ENCODE measurements at places on chromosomes 1 and 21.

DNA sequence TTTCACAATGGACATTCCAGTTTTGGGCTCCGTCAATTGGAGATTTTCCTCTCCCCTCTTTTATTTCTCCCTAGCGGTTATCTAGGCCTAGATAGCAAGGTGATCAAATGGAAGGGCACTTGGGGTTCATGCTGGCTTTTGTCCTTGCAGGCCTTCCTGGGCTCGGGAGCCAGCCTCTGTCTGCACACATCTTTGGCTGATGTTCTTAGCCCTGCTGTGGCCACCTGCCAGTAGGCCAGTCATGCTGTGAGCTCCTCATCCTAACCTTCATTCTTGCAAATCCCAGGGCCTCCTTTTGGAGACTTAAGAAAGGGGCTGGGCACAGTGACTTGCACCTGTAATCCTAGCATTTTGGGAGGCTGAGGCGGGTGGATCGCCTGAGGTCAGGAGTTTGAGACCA is 13.5 kb downstream of the TIE1 start:
- H3K4me3 ChIP-seq, result no peak overlapping the region
- no peak for DNase-seq
- H3K27ac ChIP-seq, result no peak overlapping the region
- no peaks in the 10 kb centered on the region for H3K27me3 ChIP-seq
- H3K4me1 ChIP-seq, result peaks cover 4% of the 10 kb centered on the region
- no peaks in the 10 kb centered on the region for H3K36me3 ChIP-seq

DNA sequence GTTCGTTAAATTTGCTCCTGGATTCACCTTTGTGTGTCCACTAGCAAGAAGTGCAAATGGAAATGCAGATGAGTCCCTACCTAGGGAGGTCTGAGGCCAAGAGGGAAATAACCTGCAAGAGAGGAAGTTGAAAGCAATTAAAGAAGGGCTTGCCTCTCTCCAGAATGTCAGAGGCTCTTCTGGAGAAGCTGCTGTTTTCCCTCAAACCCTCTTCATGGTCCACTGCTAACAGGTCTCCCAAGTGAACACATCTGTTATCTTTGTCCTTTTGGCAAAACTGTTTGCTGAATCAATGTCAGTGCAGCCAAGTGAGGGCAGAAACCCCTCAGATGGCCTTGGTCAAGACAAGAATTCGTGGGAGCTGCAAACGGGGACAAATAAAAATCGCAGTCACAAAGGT is 177.3 kb upstream of the PLXNA2 start:
- no peaks in the 10 kb centered on the region for H3K36me3 ChIP-seq
- no peaks in the 10 kb centered on the region for H3K4me1 ChIP-seq
- peaks cover 10% of the 10 kb centered on the region for H3K27me3 ChIP-seq
- H3K27ac ChIP-seq, result no peak overlapping the region
- H3K4me3 ChIP-seq, result no peak overlapping the region
- no peak for DNase-seq

DNA sequence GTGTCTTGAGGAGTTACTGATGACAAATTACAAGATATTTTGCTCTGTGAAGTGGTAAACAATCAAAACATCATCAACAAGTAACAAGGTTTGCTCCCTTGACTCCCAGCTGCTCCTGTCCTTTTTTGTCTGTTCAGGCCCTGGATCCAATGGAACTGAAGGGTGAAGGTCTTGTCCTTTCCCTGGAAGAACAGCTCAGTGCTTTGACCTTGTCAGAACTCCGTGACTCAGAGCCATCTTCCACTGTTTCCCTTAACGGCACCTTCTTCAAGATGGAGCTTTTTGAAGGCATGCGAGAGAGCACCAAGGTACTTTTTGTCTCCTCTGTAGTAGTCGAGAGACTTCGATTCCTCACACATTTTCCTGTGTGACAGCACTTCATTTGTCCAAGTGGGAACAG is 29.0 kb downstream of the TRIM45 start:
- H3K27ac ChIP-seq, result no peak overlapping the region
- H3K4me1 ChIP-seq, result peaks cover 23% of the 10 kb centered on the region
- no peaks in the 10 kb centered on the region for H3K27me3 ChIP-seq
- H3K36me3 ChIP-seq, result peaks cover 83% of the 10 kb centered on the region
- no peak overlapping the region for H3K4me3 ChIP-seq
- no peak for DNase-seq

DNA sequence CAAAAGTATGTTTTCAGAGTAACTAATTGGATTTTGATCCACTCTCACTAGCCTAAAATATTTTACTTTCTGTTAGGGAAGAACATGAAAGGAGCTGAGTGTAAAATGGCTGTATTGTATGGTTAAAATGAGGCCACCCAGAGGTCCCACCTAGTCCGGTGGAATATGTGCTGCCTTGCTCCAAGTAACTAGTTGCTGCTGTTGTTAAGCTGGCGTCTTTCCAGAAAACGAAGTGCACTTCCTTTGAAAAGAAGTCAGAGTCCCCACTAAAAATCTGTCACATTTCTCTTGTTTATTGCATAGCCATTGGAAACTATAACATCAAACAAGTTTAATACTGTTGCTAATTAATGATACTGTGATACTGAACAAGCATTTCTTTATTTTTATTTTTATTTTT is 3.2 kb downstream of the SLC25A33 start:
- DNase-seq, result no peak
- peaks cover 19% of the 10 kb centered on the region for H3K36me3 ChIP-seq
- peak overlapping the region; percentile 1 for H3K4me3 ChIP-seq
- H3K4me1 ChIP-seq, result peaks cover 39% of the 10 kb centered on the region

- H3K4me3 ChIP-seq, result no peak overlapping the region
- H3K4me1 ChIP-seq, result no peaks in the 10 kb centered on the region
- no peak overlapping the region for H3K27ac ChIP-seq
- no peak for DNase-seq
Measured at GRCh38 chr1:182955596-182956588, 2.9 kb upstream of the SHCBP1L start.

DNA sequence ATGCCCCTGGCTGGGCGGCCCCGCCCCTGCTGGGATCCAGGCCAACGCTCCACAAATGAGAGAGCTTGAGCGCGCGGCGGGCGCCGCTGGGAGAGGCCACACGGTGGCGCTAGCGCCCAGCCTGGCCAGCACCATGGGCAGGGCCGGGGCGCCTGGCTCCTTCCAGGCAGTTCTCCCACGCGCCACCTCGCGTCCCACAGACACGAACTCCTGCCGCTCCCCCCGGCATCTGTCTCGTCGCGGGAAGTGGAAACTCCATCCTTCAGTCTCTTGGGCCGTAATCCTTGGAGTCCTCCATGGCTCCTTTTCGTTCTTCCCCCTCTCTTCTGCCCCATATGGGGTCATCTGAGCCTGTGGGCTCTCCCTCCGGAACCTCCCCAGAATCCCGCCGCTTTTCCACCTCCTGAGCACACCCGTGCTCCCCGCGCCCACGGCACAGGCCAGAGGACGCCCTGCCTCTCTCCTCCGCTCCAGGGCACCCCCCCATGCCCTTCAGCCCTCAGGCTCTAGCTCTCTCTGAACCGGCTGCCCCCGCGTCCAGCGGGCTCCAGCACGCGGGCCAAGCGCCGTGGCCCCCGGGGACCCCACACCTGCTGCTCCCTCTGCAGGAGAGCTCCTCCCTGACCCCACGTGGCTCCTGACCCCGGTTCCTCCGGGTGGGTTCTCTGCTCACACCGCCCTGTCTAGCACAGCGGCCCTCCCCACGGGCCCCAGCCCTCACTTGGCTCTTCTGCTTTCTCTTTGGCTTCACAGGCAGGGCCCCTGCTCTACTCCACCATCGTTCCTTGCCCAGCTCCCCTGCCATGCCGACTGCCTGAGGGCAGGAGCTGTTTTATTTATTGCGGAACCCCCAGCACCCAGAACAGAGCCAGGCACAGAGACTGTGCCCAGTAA is 31.9 kb upstream of the EDN2 start:
- no peaks in the 10 kb centered on the region for H3K27me3 ChIP-seq
- peaks cover 4% of the 10 kb centered on the region for H3K4me1 ChIP-seq
- peak; percentile 74 for DNase-seq
- H3K36me3 ChIP-seq, result peaks cover 34% of the 10 kb centered on the region

GRCh38 chr1:219973213-219973612 is 44.9 kb upstream of the SLC30A10 start:
- no peaks in the 10 kb centered on the region for H3K4me1 ChIP-seq
- H3K27ac ChIP-seq, result no peak overlapping the region
- peaks cover 57% of the 10 kb centered on the region for H3K36me3 ChIP-seq
- no peaks in the 10 kb centered on the region for H3K27me3 ChIP-seq
- H3K4me3 ChIP-seq, result no peak overlapping the region

GRCh38 chr1:66371233-66372005 is 162.5 kb upstream of the SGIP1 start:
- peaks cover 90% of the 10 kb centered on the region for H3K4me1 ChIP-seq
- peak overlapping the region; percentile 2 for H3K4me3 ChIP-seq
- DNase-seq, result peak; percentile 60
- no peaks in the 10 kb centered on the region for H3K27me3 ChIP-seq

DNA sequence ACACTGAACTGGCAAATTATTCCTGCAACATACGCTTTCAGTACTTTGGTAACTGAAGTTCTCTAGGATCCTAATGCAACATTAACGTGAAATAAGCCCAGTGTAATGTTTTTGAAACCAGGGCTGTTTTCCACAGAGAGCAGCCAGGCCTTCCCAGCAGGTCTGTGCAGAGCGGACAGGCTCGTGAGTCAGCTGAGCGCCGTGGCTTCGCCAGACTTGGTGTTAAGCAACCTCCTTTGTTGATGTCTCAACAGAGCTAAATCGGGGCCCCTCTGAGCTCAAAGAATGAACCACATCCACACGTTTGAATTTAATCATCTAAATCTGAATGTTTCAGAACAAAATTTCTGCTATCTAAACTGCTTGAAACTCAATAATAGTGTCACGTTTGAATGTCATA is 181.8 kb upstream of the FMN2 start:
- no peak for DNase-seq
- H3K36me3 ChIP-seq, result no peaks in the 10 kb centered on the region
- H3K4me1 ChIP-seq, result no peaks in the 10 kb centered on the region
- no peak overlapping the region for H3K4me3 ChIP-seq
- no peak overlapping the region for H3K27ac ChIP-seq

Data from activated CD8-positive, alpha-beta T cell treated with anti-CD3 and anti-CD28 coated beads for 36 hours (primary cell).